A549 (cell line): ENCODE measurements at places on chromosomes 7 and 10. TPM values are rescaled to one million over a fixed set of nuclear protein-coding genes. Genes with fewer than 3 reads are reported as not detected.

CREB5 gene
- polyA plus RNA-seq: 0.61 to 0.88 TPM (median 0.69 TPM) in 3 replicates

GJC3 gene
- 0.10 to 0.20 TPM in 2 of 3 replicates, not detected in the other for polyA plus RNA-seq

HGF gene
- polyA plus RNA-seq: 0.06 TPM in 1 of 3 replicates, not detected in the others

- DNase-seq: no peak
Measured at GRCh38 chr10:13690281-13690825, 103.6 kb downstream of the PRPF18 start.
